ENCODE measurements at places on chromosomes 5 and 9.

DNA sequence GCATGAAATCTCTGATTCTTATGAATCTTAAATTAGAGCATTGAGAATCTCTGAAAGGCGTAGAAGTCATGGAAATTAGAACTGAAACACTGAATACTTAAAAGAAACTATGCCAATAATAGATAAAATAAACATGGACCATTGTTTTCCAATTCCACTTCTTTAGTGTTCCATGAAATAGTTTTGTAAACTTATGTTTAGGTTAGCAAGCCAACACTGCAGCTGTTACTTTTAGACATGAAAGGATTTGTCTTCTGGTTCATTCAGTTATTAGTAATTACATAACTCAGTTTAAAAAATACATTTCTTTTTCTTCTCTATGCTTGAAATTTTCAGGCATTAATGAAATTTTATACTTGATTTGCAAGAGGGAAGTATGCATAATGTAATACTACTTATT lies 733.4 kb upstream of the NUDT12 start:
- no peak for DNase-seq

GRCh38 chr9:135329571-135330306 lies 149.8 kb upstream of the PPP1R26 start:
- DNase-seq: peak; percentile 44

- peak; percentile 85 for DNase-seq
Observed at GRCh38 chr9:134707031-134707680, 65.6 kb downstream of the COL5A1 start.

GRCh38 chr5:135553688-135554462 lies 18.1 kb upstream of the NEUROG1 start:
- no peak for DNase-seq

DNA sequence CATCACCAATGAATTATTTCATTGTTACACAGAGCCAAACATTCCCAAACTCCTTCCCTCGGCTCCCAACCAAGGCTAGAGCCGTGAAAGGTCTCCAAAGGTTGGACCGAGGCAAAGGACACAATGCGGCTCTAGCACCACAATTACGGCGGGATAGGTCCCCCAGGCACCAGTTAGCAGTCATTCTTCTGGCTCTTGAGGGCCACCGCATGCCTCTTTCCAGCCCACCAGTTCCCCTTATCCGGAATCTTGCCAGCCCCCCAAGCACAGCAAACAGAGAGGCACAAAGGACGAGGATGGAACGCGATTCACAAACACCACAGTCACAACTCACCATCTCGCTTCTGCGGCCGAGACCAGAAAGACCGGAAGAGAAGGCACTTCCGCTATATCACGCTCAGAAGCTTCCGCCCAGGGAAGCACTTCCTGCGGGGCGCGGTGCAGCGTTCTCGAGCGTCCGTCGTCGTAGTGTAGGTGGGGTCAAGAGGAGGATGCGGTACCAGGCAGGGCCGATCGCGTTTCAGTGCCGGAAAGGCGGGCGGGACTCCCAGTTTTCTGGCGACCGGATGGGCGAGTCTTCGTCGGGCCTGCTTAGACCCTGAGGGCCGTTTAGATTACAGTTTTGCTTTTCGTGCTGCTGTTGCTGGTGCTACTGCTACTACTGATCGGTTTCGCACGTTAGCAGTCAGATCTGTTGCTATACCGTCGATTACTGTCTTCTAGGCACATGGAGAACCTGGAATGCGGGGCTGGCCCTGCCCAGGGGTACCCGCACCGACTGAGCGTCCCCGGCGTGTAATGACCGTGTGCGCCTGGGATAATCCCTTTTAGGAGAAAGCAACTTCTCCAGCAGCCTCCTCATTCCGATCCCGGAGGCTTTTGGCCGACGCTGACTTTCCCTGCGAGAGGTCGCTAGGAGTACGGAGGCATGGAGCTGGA lies at the start of gene RPL37:
RPL37 (minus strand) TSS at position 374 of the 939 bp plus-strand sequence; CDS start at position 337, 37 bp downstream.
- peak; percentile 97 for DNase-seq

DNA sequence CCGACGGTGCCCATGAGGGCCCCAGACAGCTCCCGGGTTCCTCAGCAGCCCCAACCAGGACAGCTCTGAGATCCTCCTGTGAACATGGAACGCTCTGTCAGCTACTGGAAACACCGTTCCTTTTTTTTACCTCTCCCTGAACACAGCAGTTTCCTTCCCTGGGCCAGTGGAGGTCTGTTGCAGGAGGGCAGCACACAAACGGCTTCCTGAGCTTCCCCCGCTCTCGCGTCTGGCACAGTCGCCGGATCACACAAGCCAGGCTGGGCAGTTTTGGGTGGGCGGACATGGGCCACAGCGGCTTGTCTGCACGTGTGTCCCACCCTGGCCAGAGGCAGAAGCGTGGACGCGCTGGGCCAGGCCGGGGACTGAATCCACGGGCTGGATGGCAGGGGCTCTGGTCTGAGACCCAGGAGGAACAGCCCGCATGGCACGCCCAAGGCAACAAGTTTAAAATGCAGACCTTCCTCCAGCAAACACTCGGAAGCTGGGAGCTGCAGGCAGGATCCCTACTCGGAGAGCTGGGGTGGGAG lies 106.8 kb upstream of the SARDH start:
- DNase-seq: no peak

DNA sequence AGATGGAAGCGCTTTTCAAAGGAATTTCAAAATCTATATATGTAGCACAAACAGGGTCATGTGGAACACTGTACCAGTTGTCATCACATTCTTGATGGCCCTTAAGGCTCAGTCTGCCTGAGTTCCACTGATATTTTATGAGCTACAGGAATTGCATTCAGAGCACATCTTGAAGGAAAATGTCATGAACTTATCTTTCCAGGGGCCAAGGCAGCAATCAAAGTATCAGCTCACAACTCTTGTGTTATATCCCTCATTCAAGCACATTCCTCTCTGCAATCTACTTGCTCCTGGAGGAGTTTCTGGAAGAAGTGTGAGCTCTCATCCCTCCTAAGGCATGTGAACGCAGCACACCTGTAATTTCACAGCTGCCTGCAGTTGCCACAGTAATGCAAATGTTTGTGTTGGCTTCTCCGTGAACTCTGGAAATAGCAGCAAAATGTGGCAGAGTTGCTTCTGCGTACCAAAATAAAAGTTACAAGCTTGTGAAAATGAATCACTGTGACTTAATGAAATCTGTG lies 89.7 kb upstream of the EQTN start:
- DNase-seq: no peak

DNA sequence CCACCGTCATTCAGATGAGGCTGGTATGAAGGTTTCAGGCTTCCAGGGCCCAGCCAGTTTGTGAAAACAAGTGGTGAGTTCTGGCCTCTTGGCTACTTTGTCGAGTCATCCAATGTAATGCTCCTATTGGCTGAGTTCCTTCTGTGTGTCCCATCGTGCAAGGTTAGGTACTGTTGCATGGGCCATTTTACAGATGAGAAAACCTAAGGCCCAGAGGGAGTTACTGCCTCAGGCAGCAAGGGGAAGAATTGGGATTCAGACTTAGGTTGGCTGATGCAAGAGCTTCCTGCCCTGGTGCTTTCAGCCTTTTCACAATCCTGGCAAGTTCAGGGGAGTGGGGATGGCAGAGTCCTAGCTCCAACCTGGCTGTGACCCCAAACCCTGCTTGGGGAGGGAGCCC lies 17.4 kb upstream of the PITX1 start:
- no peak for DNase-seq

- DNase-seq: no peak
Observed at GRCh38 chr9:126862104-126862761, 1.8 kb downstream of the ZBTB34 start.

DNA sequence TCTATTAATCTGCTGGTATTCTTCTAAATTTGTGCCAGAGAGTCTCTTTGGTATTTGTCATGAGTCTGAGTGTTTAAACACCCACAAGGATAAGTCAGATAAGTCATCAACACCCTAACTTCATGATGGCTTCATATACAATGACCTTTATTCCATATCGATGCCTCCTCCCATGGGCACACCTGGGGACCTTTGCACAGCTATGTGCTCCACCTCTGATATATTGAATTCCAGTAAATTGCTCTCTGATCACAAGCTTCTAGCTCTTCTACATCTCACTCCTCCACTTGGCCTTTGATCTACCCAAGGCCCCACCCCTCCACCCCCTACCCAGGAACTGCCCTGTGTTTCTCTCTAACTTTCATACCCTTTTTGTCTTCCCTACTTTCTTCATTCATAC lies 102.7 kb upstream of the MIER3 start:
- no peak for DNase-seq

Data from sciatic nerve (tissue), 2 donors.